Tibial nerve (tissue), 4 donors: ENCODE measurements at places on chromosomes 7 and 10. TPM values are rescaled to one million over a fixed set of nuclear protein-coding genes. Genes with fewer than 3 reads are reported as not detected.

DNA sequence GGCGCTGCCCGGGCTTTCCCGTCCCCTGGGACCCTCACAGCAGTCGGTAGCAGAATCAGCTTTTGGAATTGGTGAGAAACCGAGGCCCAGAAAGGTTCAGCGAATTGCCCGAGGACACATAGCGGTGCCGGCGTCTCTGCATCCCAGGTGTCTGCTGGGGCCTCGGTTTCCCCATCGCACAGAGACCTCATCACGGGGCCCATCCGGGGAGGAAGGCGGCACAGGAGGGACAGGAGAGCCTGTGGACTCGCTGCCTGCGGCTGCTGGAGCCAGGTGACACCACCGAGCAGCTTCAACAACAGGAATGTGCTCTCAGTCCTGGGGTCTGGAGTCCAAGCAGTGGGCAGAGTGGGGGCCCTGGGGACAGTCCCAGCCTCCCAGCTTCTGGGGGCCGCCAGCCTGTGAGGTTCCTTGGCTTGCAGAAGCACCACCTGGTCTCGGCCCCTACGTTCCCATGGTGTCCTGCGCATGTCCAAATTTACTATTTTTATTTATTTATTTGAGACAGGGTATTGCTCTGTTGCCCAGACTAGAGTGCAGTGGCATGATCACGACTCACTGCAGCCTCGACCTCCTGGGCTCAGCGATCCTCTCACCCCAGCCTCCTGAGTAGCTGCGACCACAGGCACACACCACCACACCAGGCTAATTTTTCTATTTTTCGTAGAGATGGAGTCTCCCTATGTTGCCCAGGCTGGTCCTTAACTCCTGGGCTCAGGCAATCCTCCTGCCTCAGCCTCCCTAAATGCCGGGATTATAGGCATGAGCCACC lies 539 bp upstream of the COX19 start:
- DNase-seq: no peak

DNA sequence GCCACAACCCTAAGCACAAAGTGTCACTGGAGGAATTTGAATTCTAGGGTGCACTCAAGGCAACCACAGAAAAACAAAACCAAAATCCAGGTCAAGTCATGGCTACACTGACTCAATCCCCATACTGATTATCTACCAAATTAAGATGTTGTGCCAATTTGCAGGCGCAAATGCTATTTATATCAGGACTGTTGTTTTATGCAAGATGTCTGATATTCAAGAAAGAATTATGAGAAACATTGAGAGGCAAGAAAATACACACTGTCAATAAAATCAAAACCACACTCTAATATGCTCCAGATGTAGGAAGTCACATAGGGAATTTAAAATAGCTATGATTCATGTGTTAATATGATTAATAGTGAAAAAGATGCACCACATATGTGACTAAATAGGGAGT lies 141.3 kb upstream of the MINDY3 start:
- no peak for DNase-seq

- no peak for DNase-seq
Measured at GRCh38 chr7:31000161-31000693, 36.5 kb downstream of the GHRHR start.

Gene LIPM
- not detected for total RNA-seq

DNA sequence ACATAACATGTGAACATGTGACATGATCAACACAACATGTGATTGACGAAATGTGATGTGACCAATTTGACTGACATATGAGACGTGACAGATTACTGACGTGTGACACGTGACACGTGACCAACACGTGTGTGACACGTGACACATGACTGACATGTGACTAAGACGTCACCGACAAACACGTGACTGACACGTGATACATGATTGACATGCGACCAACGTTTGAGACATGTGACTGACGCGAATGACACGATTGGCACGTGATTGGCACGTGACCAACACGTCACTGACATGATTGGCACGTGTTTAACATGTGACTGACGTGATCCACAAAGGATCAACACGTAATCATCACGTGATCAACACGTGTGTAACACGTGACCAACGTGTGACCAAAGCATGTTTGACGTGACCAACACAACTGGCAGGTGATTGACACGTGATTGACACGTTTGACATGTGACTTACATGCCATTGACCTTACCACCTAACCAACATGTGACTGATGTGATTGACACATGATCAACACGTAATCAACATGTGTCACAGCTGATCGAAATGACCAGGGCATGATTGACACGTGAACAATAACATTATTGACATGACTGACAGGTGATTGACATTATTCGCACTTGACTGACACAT lies 23.7 kb downstream of the CRPPA start:
- no peak for DNase-seq

DNA sequence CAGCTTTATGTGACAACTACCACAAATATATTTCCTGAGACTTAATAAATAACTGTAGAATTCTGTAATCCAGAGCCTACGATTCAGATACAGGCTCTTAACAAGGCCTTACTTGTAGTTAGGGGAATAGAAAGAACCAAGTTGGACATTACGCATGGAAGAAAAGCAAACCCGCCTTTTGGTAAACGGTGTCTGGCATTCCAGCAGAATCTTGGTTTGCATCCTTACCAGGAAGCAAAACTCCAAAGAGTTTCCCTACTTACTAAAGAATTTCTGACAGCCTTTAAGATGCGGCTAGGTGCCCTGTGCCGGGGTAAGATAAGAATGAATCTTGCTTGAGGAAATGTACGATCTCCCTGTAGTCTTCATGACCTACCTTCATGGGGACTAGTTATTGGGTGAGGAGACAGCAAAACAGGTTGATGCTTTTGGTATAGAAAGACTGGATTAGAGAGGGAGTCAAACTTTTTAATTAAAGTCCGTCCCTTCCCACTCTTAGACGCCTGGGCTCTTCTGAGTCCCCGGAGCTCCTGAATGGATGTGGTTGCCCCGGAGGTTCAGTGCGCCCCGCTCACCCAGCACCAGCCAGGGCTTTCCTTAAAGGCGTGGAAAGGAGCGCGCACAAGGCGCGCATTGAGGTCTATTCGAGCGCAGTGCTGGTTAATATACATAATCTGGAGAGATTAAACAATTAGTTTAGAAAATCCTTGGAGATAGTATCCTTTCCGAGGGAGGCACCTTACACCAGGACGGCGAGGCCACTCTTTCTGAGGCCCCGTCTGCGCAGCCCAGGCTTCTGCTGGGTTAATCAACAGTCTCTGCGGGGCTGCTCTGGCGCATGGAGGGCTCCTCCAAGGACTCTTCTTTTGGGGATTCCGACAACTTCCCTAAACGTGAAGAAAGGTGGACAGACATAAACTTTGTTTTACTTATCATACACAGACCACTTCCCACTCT lies 11.5 kb downstream of the PTF1A start:
- DNase-seq: no peak

DNA sequence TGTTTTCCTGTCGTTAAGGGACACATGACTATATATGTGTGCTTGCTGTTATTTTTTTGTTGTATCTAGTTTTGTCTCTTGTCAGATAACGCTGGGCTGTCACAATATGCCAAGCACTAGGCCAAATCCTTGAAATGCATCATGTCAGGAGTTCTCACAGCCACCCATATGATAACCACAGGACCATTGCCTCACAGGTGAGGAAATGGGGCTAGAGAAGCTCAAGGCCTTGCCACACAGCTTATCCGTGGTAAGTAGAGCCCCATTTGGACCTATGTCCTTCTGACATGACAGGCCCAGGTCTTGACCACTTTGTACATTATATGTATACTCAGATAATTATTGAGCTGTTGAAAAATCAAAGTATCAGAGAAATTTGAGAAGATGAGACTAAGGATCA lies 42.0 kb upstream of the TARP start:
- no peak for DNase-seq

Gene CALD1
- 399 TPM for total RNA-seq

Gene KEL
- total RNA-seq: 0.60 TPM

Gene RBM20
- 2.9 TPM for total RNA-seq

Gene CYP2C8
- total RNA-seq: not detected

Gene CTAGE4
- total RNA-seq: 2.5 TPM

Gene MEOX2
- total RNA-seq: 43.2 TPM

- DNase-seq: no peak
Measured at GRCh38 chr7:35894721-35895120, 93.9 kb downstream of the SEPTIN7 start.

Gene ATRNL1
- total RNA-seq: 1.0 TPM

- DNase-seq: no peak
Measured at GRCh38 chr10:18290651-18291313, 150.6 kb downstream of the CACNB2 start.

GRCh38 chr10:36451391-36451970 lies 673.9 kb upstream of the ANKRD30A start:
- DNase-seq: no peak

GRCh38 chr10:89078724-89079672 lies 88.4 kb downstream of the FAS start:
- DNase-seq: no peak

- DNase-seq: peak; percentile 71
Measured at GRCh38 chr10:99993701-99994689, 15.8 kb downstream of the DNMBP start.

- no peak for DNase-seq
Measured at GRCh38 chr10:47255033-47255813, 44.8 kb upstream of the GDF10 start.

- no peak for DNase-seq
Measured at GRCh38 chr10:68602434-68602833, 42.3 kb downstream of the TET1 start.

Gene OPALIN
- not detected for total RNA-seq

Gene OR2AE1
- 2.0 TPM for total RNA-seq

Gene TUBAL3
- total RNA-seq: 0.22 TPM

Gene MYPN
- not detected for total RNA-seq

Gene LYZL1
- total RNA-seq: not detected

DNA sequence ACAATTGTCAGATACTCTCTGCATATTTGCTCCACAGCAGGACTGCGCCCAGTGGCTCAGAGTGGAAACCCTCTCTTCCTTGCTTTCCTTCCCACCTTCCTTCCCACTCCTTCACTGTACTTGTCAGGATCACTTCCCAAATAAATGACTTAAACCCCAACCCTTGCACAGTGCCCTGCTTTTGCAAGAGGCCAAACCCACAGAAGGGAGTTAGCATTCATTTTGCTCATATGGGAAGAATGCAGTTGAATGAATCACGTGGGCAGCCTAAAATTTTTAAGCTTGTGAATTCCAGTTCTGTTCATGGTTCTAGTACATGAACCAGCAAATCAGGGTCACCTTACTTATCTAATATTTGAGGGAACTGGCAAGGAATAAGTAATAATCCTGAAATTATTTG lies 47.7 kb upstream of the SFMBT2 start:
- no peak for DNase-seq

Gene COPS6
- 47.5 TPM for total RNA-seq

DNA sequence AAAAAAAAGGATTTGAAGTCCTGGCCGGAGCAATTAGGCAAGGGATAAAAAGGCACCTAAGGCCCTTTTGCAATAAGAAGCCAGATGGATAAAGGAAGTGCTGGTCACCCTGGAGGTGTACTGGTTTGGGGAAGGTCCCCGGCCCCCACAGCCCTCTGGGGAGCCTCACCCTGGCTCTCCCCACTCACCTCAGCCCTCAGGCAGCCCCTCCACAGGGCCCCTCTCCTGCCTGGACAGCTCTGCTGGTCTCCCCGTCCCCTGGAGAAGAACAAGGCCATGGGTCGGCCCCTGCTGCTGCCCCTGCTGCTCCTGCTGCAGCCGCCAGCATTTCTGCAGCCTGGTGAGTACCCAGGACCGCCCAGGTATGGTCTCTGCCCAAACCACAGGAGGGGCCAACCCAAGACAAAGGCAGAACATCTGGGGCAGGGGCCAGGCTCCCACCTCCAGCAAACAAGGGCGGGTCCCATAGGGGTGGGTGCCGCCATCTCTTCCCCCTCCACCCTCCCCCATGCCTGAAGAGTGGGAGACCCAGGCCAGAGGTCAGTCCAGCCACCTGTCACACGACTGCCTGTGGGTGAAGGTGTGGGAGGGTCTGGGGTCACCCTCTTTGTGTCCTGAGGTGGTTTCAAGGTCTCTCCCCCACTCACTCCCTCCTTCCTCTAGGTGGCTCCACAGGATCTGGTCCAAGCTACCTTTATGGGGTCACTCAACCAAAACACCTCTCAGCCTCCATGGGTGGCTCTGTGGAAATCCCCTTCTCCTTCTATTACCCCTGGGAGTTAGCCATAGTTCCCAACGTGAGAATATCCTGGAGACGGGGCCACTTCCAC lies at the start of gene PILRB:
TSS of gene PILRB (plus strand) at position 91 of the 830 bp plus-strand sequence. CDS start at position 277, 186 bp downstream.
- DNase-seq: no peak

- DNase-seq: no peak
Measured at GRCh38 chr7:23450518-23450917, 19.8 kb downstream of the IGF2BP3 start.

DNA sequence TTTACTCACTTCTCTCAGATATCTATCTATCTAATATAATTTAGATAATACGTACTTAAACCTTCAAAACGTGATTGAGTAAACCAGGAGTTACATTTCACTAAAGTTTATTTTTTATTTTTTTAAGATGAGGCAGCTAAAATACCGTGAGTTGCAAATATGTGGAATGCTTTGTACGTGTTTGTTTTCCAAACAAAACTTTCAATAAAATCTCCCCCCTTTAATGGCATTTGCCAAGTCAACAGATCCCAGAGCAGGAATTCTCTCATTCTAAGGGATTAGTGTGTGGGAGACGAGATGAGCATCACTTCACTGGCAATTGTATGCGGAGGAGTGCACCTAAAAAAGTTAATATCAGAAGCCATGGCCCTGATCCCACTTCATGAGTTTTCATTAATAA lies 53.7 kb upstream of the MAGI2 start:
- no peak for DNase-seq

GRCh38 chr7:24866004-24866615 lies 108.8 kb upstream of the GSDME start:
- no peak for DNase-seq

DNA sequence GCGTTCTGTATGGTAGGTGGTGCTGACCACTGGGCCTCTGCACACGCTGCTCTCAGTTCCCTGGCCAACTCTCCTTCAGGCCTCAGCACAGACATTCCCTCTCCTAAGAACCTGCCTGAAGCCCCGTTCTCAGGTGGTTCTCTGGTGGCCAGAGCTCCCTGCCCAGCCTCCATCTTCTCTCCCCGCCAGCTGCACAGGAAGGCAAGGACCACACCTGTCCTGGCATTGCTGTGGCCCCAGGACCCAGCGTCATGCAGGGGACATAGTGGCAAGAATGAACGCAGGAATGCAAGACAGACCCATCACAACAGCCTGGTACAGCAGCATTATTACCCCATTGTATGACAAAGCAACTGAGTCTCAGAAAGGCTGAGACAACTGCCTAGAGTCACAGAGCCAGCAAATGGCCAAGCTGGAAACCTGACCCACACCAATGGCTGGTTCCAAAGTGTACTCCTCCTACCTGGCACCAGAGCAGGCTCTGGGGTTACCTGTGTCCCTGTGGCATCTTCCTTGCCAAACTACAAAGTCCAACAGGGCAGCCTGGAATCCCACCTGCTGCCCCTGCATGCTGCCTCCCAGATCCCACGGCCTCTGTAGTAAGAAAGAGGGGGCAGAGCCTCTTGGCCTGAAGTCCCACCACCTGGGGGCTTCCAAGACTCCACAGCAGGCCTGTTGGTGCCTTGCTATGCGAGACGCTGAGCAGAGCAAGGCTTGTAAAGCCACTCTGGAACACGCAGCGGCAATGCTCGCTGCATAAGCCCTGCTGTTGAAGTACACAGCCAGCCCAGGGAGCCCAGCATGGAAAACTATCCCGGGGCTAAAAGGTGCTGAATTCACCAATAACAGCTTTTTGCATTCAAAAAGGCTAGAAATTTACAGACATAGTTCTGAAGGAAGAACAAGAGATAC lies 73.3 kb downstream of the CHST15 start:
- DNase-seq: no peak

Gene SLIT1
- total RNA-seq: 0.78 TPM

GRCh38 chr7:55570939-55571338 lies 1.4 kb downstream of the VOPP1 start:
- no peak for DNase-seq
